HFFc6 (cell line): ENCODE measurements at places on chromosomes 7 and 10. TPM values are rescaled to one million over a fixed set of nuclear protein-coding genes. Genes with fewer than 3 reads are reported as not detected.

DRGX gene
- total RNA-seq = 0.17 and 0.37 TPM in 2 replicates

PDZD8 gene
- total RNA-seq = 29.9 and 36.4 TPM in 2 replicates

OR2A5 gene
- not detected in 3 replicates for total RNA-seq

HGF gene
- total RNA-seq = 0.60 to 4.8 TPM (median 0.74 TPM) in 3 replicates

NPFFR1 gene
- not detected in 3 replicates for total RNA-seq

MMP21 gene
- total RNA-seq = not detected in 3 replicates

C10orf105 gene
- total RNA-seq = not detected in 3 replicates

AGR3 gene
- not detected in 3 replicates for total RNA-seq

VSTM4 gene
- 0.05 to 0.18 TPM (median 0.15 TPM) in 3 replicates for total RNA-seq

RET gene
- total RNA-seq = 0.35 to 0.52 TPM (median 0.45 TPM) in 3 replicates

GRCh38 chr7:101087334-101088068, 2.2 kb downstream of the TRIM56 start:
- no peak for DNase-seq

DNA sequence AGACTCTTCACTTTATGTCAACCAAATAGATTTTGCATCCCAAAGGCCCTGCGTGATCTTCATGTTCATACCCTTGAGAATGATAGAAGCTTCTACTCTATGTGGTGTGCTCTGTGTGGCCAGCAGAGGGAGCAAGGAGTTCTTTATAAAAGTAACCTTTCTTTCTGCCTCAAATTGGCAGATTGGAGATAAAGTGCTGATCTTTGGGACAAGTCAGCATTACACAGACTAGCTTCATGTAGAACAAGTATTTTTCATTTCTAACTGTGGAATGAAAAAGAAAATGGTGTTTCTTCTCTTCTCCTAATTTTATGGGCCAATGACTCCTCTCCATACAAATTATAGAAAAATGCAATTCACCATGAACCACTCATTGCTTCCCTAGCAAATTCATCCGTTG, 1214.1 kb downstream of the SORCS1 start:
- peak; percentile 30 for DNase-seq

DNA sequence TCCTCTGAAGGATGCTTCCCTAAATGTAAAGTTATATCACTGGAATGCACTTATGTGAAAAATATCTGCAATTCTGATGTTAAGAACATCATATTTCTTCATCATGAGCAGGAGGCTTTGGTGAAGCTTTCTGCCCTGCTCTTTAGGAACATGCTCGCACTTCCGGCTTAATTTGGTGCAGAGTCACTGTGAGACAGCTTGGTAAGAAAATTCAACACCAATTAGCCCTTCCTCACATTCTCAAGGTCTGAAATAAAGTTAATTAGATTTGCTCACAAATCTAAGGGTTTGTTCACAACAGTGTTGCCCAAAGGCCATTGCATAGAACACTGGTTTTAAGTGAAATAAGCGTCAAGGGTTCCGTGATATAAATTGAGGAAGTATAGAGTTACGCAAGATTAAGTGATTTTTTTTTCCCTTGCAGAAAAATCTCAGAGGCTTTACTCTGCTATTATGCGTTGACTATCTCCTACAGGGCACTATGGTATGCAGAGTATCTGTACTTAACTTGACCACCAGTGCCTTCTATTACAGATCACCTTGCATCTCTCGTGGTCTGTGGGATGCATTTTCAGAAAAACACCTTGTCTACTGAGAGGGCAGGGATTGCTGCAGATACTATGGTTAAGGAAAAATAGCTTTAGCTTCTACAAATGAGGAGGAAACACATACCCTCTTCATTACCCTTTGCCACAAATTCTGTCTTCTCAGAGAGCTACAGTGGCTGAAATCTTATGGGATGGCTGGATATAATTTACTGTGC, 953.9 kb downstream of the TYW1 start:
- DNase-seq = no peak

GRCh38 chr10:35735412-35735811, 93.3 kb upstream of the FZD8 start:
- DNase-seq = peak; percentile 47

DNA sequence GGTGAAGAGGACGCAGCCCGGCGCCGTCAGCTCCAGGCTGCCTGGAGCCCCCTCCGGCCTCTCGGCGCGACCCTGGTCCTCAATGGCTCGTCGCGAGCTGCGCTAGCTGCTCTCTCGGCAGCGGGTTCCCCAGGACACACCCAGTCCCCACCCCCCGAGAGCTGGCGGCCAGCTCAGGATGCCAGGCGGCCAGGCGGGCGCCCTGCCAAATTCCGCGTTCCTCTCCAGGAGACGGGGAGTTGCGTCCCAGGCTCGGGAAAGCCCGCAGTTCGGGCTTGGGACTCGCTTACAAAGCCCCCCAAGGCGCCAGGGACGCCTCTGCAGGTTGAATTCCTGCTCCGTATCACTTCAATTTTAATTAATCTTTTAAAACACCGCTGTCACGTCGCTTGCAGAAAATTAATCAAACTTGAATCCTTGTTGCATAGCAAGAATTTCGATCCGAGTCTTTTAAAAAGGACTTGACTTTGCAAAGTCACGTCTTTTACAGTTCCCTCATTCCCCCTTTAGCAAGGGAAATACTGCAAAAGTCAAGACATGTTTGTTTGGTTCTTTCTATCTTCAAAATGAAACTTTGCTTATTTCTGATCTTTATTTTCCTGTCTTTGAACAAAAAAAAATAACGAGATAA, 28.2 kb downstream of the SKIDA1 start:
- DNase-seq = peak; percentile 73

- DNase-seq = no peak
Observed at GRCh38 chr10:31383810-31384588, 65.0 kb downstream of the ZEB1 start.

DNA sequence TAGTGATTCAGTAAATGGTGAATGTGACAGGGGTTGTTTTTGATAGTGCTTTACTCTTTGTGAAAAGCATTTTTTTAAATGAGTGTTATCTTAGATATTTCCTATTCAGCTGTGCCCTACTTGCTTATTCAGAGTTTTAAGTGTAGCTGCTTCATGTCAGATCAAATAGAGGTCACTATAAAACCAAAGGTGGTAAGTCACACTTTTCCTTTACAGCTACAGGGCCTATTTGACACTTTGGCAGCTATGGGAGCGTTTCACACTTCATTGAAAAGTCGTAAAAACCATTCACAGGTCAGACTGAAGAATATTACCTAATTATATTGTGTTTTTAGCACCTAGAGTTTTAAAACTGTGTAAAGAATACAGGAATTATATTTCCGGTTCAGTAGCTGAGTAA, 67.3 kb downstream of the ANKIB1 start:
- no peak for DNase-seq

DNA sequence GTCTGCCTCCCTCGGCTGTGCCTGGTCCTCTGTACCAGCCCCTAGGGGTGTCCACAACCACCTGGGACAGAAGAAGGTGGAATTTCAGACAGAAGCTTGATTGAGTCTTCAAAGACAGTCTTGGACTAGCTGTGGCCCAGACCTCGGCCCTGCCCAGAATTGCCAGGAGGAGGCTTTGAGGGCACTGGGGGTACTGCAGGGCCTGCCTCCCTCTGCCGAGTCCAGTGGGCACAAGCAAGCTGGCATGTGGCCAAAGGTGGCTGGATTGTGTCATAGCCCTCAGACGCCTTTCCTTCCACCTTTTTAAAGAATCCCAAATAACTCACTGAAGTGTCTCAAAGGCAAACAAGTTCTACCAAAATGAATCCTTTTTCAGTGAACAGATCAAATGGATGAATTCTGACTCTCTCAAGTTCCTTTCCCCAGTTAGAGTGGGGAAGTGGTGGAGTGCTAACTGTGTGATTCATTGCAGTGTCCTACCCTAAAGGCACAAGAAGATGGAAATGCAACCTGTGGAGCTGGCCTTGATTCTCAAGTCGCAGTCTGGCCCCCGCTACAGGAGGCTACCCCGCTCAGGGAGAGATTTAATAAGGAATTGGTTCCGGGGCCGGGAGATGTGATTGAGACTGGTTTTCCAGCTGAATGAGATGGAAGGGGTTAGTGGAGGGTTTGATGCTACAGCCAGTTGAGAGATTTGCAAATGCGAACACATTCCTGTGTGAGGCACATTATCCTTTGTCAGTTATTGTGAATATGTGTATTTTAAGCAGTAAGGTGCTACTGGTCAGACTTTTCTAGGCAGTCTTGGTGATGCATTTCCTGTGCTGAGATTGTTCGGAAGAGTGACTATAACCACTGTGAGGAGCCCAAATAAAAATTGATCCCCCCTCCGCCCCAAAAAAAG, 28.8 kb upstream of the SLC26A4 start:
- DNase-seq = no peak

GRCh38 chr10:11046776-11047160, 29.1 kb downstream of the CELF2 start:
- no peak for DNase-seq

GRCh38 chr7:1461646-1462375, 2.5 kb upstream of the MICALL2 start:
- DNase-seq = no peak

- no peak for DNase-seq
Observed at GRCh38 chr10:133262696-133263095, 14.0 kb downstream of the ADAM8 start.

DNA sequence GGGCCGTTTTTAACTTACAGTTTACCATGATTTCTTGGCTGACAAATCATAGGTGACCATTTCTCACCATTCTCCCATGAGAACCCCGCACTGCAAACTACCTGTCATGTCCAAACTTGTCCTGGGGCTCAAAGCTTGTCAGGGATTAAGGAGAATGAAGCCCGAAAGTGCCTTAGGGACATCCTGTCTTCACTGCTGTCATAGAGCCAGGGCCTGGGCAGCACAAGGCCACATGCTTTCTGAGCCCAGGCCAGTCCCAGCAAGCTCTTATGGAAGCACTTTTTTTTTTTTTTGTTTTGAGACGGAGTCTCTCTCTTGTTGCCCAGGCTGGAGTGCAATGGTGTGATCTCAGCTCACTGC, 33.9 kb downstream of the CCM2 start:
- no peak for DNase-seq
